ENCODE measurements at places on chromosomes 7 and 10.

DNA sequence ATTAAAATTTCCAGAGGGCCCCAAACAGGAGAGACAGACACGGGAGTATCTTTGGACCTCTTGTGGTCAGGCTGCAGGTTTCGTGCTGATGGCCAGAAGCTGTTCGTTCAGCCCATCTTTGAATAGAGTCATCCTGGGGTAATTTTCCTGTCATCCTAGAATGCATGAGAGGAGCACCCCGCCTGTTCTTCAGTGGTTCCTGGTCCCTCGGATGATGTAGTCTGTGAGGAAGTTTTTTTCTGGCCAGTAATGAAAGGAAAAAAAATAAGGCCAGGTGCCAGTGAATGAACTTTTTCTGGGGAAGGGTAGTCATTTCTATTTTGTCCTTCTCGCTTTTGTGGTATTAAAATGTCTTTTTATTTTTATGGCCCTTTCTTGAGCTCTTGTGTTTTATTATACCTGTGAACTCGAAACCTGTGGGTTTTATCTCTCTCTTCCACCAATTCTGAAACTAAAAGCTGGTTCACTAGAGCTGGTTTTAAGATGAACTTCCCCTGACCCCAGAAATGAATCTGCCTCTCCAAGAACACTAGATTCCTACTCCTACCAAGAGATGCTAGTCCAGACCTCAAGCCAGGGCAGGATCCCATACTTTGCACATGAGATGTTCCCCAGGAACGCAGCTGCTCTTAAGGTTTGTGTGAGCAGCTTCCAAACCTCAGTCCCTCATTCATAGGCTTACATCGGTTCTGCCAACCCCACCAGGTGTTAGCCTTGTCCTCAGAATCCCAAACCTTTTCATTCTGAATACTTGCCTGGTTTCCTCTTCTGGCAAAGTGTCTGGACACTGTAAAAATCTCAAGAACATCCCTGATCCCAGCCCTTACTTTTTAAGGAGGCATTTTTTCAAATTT is 15.4 kb upstream of the MEST start:
- no peaks in the 10 kb centered on the region for H3K27me3 ChIP-seq
- H3K36me3 ChIP-seq = no peaks in the 10 kb centered on the region
- H3K27ac ChIP-seq = no peak overlapping the region
- H3K4me1 ChIP-seq = no peaks in the 10 kb centered on the region
- H3K4me3 ChIP-seq = no peak overlapping the region

DNA sequence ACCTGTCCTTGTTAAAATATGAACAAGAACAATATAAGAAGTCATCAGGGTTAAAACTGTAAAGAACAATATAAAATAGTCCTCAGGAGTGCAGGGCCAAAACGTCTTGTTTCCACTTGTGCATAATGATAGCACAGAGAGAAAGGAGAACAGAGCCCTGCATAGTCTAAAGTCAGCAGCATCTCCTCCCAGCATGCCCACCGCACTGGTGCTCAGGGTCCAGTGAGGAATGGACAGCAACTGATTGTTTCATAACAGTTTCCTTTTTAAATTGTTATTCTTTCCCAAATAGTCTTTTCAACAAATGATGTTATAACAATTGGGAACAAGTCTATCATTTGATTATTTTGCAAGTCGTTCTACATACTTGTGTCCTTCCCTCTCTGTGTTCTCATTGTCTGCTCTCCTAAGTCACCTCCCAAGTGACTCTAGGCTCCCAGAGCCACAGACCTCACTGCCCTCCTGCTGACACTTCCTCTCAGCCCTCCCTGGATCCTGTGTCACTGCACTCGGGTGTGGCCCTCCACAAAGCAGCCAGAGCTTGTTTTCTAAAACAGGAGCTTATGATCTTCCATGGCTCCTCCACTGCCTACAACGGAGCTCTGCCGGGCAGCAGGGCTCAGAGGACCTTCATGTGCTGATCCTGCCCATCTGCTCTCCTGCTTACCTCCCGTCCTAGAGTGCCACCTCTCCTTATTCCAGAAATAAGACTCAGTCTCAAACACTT is 27.6 kb downstream of the COBL start:
- no peak overlapping the region for H3K4me3 ChIP-seq
- no peak for DNase-seq
- no peaks in the 10 kb centered on the region for H3K36me3 ChIP-seq
- no peak overlapping the region for H3K27ac ChIP-seq
- H3K27me3 ChIP-seq = no peaks in the 10 kb centered on the region

GRCh38 chr10:94983555-94983954 is 45.1 kb downstream of the CYP2C9 start:
- DNase-seq = no peak
- no peaks in the 10 kb centered on the region for H3K27me3 ChIP-seq
- H3K4me1 ChIP-seq = no peaks in the 10 kb centered on the region
- no peak overlapping the region for H3K4me3 ChIP-seq

DNA sequence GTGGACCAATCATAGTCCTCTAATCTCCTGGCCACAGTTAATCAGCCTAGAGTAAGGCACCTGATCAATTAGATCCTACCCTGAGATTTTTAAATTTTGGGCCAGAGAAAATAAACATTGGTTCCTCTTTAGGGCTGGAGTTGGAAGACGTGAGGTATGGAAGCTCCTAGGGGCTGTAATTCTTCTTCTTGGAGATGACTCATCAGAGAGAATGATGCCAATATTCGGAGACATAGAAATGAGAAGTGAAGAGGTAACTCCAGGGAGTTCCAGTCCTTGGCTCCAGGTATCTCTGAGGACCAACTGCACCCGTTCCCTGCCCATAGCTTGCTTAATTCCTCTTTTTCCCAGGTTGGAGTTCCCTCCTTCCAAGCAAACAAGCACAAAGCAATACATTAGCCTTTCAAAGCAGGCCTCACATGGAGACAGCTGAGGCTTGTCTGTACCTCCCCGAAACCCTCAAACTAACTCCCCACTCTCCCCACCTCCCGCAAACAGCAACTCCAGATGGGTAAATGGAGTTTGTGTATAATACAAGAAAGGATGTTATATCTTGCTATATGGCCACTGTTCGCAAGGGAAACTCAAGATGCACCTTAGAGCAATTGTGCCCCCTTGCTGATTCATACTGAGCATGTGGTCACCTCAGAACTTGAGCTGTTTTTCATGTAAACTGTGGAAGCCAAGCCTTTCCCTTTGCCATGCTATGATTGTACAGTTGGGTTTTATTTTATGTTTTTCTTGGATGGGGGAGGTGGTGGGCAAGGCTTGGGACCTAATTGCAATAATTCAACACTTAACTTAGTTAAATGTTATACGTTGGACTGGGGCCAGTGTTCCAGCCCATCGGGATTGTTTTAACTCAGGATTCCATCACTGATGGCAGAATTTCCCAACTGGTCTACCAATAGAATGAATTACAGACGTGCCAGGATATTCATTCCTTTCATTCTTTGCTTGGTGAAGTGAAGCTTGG is 29.3 kb downstream of the PIK3AP1 start:
- no peak overlapping the region for H3K27ac ChIP-seq
- no peak overlapping the region for H3K4me3 ChIP-seq
